ENCODE measurements at places on chromosomes 1 and 21.
A peak's percentile ranks its signal among the peaks of the same experiment; 100 is the strongest.

DNA sequence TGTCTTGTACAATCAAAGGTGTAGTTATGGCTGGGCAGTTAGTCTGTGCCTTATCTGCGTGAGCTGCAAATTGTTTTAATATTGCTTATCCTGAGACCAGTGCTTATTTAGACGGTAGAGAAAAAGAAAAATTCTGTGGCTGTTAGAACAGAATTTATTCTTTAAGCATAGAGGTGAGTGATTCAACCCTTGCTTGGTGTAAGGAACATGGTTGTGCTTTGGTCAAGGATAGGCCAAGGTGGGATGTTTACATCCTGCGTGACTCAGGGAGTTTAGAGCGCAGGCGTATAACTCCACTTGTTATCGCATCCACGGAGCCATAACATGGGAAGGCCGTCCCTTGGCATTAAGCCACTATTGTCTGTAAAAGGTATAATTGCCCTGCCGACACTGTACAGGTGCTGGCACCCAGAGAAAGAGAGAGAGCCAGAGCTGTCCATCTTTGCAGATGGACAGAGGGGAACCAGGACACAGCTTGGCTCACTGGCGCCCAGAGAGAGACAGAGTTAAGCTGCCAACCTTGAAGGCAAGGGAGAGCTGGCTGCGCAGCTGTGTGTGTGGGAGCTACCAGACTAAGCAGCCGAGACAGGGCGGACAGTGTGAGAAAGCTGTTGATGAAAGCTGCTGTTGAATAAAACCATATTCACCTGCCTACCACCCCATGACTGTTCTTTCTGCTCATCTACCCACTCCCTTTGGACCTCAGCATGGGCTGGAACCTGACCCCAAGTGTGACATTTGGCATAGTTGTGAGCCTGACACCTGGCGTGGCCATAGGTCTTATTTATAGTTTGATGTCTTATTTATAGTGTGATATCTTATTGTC lies 200.4 kb downstream of the DYRK1A start:
- no peak for DNase-seq

- no peak for DNase-seq
Measured at GRCh38 chr1:170214117-170215032, 68.6 kb downstream of the NTMT2 start.

DNA sequence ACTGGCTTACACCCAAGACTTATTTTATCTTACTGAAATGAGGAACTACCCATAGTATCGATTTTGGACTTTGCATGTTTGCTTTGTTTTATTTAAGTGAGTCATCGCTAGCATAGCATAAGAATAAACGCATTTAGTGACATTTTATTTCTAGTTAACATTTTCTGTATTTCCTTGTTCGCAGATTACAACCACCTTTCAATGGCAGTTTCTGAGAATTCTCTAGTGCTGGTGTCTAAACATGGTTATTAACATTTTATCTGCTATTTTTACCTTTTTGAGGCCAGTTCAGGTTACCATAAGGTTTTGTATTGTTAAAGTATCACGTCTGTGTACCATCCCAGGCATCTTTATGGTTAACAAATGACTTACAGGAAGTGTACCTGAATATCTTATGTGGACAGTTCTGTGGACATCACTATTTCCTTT lies 24.5 kb downstream of the EEIG2 start:
- DNase-seq: no peak

- no peak for DNase-seq
Measured at GRCh38 chr1:24344090-24344742, 25.1 kb downstream of the GRHL3 start.

DNA sequence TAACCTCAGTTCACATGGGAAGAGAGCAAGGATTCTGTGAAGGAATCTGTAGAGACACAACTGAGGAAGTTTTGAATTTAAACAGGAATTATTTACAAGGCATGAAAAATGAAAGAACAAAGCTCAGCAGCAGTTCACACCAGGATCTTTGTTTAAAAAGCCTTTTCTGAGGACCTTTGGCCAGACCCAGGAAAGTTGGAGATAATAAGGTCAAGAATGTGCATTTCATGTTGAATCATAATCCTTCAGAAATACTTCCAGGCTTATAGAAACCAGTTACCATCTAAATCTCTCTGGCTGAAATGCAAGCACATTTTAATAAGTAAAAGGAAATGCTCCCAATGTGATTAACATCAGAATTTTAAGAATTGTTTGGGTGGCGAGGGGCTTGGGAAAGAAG lies 2.7 kb downstream of the CLIC6 start:
- no peak for DNase-seq

DNA sequence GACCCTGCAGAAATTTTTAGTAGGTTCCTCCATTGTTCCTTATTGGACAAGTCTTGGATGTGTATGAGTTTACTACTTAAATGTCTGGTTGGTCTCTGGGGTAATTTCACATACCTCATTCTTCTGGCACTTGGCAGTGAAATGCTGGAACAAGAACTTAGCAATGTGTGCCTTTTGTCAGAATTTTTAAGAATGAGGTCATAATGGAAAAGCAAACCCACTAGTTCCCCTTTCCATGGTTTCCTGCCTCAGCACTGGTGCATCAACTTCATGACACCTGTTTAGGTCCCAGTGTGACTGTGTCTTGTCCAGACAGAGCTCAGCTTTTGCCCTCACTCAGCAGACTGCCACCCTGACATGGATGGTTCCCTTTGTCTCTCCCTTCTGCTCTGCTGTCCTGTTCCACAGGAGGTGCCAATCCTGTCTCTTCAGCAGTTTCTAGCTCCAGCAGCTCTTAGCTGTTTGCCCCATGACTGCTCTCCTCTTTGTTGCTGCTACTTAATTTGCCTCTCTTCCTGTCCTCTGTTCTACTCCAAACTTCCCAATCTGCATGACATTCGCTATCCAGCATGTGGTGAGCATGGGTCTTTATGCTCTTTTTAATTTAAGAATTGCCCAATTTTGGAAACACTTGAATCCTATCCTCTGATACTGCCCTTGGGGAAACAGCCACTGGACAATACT lies 135.6 kb downstream of the CYYR1 start:
- DNase-seq: no peak

- no peak for DNase-seq
Measured at GRCh38 chr21:35223480-35224156, 174.5 kb upstream of the RUNX1 start.

DNA sequence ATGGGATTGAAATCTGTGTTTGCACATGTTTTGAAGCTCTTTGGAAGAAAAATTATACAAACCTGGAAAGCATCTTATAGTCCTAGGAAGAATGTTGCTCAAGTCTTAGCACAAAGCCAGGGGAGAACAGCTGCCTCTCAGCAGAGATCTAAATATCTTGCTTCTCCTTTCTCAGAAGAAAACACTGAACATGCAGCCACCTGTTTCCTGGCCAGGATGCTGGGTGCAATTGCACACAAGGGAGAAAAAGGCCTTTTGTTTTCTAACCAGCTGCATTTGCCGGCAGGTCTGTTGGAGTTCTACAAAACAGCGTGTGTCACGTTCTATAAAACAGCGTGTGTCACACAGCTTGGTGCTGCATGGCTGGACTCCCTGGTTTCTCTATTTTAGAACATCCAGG lies 259.6 kb upstream of the PLD5 start:
- no peak for DNase-seq

GRCh38 chr1:208279826-208280588 lies 35.8 kb upstream of the PLXNA2 start:
- DNase-seq: no peak

GRCh38 chr1:69121723-69122122 lies 446.0 kb upstream of the LRRC7 start:
- DNase-seq: no peak

- no peak for DNase-seq
Measured at GRCh38 chr1:92957030-92957734, 4.1 kb downstream of the DIPK1A start.

GRCh38 chr1:218667781-218668516 lies 322.8 kb downstream of the TGFB2 start:
- DNase-seq: no peak

GRCh38 chr1:213987927-213988506 lies at the start of gene PROX1:
Gene PROX1 (plus strand): TSS chr1:213987973. CDS start chr1:213996536, 8,563 bp downstream.
- DNase-seq: no peak

- DNase-seq: no peak
Measured at GRCh38 chr1:18881164-18881563, 21.2 kb downstream of the ALDH4A1 start.

DNA sequence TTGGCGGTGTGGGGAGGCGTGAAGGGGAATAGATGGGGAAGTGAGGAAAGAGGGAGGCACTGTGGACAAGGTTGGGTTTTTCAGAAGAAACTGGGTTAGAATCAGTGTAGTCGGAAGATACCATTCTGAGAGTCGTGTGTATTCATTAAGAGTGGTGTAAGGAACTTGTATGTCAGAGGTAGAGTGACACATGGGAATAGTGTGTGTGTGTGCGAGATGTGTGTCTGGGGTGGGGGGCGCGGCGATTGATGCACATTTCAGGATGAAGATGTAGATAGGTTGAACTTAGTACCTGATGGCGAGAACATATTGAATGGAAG lies 878 bp downstream of the SMG7 start:
- DNase-seq: no peak

GRCh38 chr1:48472638-48473037 lies 634 bp upstream of the SPATA6 start:
- DNase-seq: no peak

DNA sequence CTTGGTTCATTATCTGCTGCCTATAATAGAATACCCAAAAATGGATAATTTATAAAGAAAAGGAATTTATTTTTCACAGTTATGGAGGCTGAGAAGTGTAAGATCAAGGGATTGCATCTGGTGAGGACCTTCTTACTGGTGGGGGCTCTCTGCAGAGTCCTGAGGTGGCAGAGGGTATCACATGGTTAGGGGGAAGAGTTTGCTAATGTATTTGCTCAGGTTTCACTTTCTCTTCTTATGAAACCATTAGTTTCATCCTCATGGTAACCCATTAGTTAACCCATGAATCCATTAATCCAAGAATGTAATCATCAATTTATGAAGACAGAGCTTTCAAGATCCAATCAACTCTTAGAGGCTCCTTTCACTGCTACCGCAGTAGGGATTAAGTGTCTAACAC lies 120.6 kb downstream of the DNM3 start:
- DNase-seq: no peak

GRCh38 chr1:157439302-157439954 lies 112.9 kb downstream of the FCRL5 start:
- no peak for DNase-seq

GRCh38 chr1:3581296-3582036 lies 29.8 kb downstream of the MEGF6 start:
- no peak for DNase-seq

DNA sequence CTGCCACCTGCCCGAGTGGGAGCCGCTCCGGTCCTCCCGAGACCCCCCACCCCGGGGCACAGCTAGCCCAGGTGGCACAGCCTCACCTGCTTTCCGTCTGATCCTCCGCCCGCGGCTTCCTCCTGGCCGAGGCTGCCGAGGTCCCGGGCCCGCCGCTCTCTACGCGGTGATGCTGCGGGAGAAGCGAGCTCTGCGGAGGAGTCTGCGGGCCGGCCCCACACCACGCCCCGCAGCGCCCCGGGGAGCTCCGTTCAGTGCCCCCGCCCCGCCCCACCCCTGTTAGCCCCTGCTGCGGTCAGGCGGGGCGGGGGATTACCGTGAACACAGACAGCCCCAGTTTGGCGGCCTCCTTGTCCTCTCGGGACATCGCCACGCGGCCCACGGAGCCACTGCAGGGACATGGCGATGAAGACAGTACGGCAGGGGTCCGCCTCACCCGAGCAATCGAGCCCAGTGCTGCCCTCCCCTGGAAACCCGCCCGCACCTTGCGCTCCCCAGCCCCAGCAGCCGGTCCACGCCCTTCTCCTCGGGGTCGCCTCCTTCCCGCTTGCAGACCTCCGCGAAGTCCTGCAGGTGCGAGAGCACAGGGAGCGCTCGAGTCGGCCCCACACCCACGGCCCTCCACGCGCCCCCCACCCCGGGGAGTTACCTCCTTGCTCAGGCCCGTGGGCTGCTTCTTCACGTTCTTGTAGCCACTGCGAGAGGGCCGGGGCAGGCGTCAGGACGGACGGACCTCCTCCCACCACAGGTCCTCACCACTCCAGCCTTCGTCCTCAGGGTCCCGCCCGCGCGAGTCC lies 933 bp downstream of the C1orf35 start:
- peak; percentile 44 for DNase-seq

DNA sequence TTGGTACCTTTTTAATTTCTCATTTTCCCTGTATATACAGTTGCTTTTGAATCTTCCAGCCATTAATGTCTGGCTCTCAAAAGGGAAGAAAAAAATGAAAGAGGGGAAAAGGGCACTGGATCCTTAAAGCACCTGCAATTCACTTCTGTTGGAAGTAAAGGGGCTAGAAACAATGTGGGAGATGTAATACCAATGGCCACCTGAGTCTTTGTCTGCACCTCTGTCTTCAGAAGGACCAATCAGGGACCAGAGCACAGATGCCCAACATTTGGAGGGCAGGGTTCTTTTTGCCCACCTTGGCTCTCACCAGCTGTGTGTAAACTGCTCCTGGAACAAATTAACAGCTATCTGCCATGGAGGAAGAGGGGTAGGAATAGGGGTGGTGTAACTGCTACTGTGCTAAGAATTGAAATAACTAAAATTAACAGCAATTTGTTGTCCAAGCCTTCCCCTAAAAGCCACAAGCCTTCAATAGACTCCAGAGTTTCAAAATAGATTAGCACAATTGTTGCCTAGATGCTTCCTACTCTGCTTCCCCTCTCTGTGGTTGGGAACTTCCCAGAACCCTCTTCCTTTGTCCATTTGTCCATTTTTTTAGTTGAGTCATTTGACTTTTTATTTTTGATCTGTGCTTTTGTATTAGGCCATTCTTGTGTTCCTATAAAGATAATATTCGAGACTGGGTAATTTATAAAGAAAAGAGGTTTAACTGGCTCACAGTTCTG lies 11.5 kb upstream of the LRRC8B start:
- no peak for DNase-seq

GRCh38 chr1:31581821-31582810 lies 5.8 kb downstream of the TINAGL1 start:
- DNase-seq: no peak

DNA sequence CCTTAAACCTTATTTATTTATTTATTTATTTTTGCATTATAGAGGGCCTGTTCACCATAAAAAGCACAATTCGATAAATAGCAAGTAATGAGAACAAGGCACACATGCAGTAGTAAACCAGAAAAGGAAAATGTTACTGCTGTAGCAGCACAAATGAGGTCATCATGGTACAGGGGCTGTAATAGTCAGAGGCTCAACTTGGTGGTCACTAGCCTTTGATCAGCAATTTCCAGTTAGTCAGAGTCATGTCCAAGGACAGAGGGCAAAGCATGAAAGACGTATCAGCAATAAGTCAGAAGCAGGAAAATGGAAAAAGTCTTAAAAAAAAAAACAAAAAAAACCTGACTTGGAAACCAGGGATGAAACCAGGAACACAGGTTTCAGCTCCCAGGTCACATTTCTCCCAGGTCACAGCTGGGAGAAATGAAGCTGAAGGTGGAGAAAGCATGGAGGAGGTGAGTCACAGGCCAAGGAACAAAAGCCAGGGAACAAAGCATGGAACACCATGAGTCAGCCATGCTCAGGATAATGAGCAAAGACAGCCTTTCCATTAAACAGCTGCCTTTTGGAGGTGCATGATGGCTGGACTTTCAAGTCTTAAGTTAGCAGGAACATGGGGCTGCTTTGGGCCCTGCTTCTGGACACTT lies 556.3 kb downstream of the LTN1 start:
- DNase-seq: no peak

Measured in T follicular helper cell (primary cell).